ENCODE measurements at places on chromosomes 2 and 18.

DNA sequence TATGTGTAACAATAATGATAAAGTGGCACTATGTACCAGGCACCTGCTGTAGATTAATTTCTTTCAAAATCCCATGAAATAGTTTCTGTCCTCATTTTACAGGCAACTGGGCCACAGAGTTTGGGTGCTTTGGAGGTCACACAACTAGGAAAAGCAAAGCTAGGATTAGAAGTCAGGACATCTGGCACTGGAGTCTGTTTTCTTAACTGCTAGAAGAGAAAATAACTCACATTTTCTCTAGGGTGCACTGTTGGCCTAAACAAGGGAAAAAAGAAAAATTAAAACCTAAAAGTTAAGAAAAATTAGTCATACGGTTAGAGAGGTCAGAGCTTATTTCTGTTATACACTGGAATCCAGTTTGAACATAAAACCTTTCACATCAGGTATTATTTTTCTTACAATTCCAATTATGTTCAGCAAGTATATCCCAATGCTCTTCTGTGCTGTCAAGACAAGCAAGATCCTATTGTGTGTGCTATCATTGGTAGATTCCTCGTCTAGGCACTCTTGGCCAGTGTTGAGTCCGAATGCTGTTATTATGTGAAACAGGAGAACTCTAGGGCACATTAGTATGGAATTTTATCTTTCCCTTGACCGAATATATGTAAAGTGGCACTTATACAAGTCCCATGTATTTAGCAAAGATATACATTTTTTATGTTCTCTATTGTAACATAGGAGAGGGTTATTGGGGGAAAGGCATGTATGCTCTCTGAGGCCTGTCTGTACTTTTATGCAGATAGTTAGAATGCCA is 1.5 kb upstream of the OSGEPL1 start:
- DNase-seq = no peak

- DNase-seq = no peak
Observed at GRCh38 chr2:68272246-68272994, 20.1 kb upstream of the PPP3R1 start.

GRCh38 chr2:27697660-27698059 is 34.0 kb downstream of the SLC4A1AP start:
- no peak for DNase-seq

GRCh38 chr18:68431111-68431921 is 283.6 kb downstream of the TMX3 start:
- no peak for DNase-seq

DNA sequence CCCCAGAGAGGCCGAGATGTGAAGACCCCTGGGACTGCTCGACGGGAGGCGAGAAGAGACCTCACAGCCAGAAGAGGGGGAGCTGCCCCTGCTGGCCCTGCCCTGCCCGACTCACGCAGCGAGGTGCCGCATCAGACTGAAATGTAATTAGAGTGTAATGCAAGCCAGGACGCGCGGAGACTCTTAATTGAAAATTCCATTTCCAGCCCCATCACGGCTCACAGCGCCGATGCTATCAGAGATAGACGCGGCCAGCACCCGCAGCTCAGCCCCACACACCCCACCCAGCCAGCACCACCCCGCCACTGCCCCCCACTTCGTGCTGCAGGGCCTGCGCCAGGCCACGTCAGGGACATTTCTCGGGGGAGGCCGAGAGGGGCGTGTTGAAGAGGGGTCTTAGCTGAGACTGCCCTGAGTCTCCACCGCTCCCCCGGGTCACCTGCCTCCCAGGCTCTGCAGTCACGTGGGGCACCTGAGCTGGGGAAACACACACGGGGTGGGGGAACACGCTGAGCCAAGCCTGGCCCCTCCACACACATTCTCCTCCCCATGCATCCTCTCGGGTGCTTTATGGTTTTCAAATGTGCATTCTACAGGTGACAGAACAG is 78.1 kb downstream of the TEX51 start:
- DNase-seq = no peak

DNA sequence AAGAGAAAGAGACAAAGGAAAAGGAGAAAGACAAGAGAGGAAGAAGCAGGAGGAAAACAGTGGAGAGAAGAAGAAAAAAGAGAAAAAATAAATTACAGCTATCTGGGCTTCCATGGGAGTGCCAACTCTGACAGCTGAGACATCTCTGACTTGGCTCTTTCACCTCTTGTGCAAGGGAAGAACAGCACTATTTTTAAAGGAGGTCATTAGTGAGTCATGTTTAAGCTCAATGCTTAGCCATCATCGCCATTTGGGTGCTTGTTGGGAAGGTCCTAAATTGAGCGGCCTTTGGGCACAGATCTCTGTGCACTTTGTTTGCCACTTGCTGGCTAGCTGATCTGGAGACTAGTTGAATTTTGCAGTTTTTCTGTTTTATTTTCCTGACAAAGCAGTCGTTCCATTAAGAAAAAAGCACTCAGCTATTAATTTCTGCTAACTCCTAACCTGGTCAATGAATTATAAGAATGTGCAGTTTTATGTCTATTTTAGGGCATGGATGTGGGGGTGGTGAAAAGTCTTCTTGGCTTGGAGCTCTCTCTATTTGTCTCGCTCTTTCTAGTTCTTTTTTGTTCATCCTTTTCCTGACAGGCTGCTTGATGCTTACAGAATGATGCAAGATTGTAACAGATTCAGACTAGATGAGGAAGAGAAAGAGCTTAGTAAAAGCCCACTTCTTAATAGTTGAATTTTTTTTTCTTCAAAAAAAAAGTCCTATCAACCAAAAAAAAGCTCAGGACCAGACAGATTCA is 231.5 kb downstream of the SLC8A1 start:
- DNase-seq = no peak

GRCh38 chr2:26292646-26293045 is 47.9 kb downstream of the HADHB start:
- DNase-seq = no peak

GRCh38 chr2:66447677-66448076 is 12.8 kb downstream of the MEIS1 start:
- no peak for DNase-seq

- no peak for DNase-seq
Observed at GRCh38 chr2:113791697-113792590, 35.5 kb upstream of the SLC35F5 start.

DNA sequence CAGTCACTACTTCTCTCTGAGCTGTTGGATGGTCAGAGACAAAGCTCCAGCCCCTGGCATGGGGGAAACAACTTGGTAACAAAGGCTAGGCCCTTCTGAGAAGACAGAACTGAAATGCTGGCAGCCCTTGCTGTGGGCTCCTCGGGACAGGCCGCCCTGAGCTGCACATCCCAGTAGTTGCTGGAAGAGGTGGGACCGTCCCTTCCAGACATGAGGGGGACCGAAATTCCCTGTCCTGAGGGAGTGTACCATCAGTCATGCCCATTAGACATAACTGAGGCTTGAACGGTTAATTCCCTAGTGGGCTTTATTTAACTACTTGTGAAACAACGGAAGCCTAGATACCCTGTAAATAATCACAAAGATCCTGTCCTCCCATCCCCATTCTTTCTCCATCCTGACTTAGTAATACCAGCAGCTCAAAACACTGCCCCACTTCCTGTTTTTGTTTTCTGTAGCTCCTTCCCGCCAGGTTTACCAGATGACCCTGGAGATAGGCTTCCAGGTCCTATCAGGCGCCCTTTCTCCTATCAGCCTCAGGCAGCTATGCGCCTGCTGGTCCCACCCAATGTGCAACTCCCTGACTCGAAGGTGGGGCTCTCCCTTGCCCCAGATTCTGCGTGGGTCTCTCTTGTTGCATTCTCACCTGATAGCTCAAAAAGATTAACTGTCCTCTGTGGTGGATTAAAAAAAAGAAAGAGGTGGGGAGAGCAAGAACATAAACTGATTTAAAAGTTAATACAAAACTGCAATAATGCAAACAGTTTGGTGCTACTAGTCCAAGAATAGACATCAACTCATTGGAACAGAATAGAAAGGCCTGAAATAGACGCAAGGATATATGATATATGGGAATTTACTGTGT is 37.0 kb upstream of the NT5DC4 start:
- DNase-seq = no peak

DNA sequence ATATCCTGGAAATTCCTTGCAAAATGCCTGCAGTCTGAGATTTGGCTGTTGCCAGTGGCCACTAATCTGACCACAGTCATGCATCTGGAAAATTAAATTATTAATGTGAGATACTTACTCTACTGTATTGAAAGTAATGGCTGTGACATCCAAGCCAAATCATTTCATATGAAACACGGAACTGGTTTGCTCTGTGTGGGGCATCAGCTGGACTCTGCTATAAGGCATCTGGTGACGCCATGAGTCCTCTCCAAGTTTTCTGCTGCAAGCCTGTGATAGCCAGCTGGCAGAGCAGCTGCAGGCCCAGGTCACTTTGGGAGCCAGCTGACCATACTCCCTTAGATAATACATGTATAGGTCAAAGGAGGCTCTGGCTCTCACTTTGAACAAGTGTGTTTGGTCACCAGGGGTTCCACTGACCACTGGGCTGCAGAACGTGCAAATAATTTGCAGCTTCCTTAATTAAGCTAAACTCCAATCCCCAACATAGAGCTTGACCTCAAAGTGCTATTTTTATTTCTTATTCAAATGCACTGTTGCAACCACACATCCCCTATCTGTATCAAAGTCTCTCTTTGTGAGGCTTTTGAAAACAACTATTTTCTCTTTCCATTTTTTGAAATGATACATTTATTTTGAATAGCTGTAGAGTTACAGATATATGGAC is 152.9 kb downstream of the NCKAP5 start:
- no peak for DNase-seq

DNA sequence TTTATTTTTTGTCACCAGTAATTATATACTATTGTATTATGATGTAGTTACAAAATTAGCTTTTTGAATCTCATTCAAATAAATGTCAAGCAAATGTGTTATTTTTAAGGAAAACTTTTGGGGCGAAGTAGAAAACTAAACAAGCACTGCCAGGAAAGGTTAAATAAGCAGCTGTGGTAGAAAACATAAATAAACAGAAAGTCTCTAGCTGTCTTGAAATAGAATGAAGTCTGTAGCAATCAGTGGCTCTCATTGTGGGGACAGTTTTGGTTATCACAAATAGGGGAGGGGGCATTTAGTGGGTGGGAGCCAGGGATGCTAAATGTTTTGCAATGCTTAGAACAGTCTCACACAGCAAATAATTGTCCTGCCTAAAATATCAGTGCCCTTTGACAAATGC is 3.4 kb downstream of the INSIG2 start:
- DNase-seq = no peak

DNA sequence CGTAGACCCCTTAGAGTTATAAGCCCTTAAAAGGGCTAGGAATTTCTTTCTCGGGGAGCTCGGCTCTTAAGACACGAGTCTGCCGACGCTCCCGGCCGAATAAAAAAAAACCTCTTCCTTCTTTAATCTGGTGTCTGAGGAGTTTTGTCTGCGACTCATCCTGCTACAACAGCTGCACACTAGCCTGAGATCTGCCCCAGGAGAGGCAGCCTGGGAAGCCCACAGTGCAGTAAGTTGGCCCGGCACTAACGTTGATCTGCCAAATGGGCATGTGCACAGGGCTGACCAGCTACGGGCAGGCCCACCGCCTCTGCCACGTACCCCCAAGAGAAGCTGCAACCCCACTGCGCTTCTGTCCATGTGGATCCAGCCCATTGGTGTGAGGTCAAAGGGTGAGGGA is 8.4 kb upstream of the LIMS2 start:
- no peak for DNase-seq

DNA sequence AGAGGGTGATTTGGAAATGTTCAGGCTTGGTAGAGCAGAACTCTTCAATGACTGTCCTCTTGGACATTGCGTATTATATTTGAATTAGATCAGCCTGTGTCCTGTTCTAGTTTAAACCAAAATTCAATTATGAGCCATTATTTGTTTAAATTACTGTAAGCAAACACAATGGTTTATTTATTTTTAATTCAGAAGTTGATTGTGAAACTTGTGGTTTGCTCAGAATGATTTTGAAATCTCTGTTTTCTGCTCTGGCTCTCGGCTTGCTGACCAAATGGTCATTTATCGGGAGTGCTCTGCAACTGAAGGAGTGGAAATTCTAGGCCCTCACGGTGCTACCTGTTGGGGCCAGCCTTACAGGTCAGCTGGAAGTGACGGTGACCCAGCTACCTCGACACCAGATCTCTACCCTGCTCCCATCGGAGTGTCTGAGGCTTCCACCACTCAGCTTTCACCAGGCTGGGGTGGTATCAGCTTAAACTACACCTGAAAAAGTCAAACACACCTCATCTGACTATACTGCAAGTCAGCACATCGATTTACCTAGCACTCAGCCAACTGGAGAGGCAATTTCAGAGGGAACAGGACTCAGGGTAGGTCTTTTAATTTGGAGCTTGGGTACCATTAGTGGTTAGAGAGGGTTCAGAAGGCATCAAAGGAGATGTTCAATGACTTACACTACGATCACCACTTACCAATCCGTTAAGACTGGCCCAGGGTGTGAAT is 36.8 kb upstream of the GPD2 start:
- no peak for DNase-seq

DNA sequence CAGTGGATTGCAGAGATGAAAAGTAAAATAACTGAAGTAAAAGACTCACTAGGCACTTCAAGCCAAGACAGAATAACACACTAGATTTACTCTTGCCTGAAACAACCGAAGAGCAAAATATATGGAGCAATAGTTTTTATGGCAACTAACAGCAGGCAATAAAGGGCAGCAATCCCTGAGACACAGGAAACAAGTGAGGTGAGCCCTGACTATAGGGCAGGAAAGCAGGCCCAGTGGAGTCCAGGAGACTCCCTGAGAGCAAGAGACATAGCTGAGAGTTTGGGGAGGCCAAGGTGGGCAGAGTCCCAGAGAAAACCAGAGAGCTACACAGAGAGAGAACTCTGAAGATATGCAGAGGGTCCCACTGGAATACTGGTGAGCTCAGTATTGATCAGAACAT is 18.8 kb downstream of the FARSB start:
- DNase-seq = no peak

DNA sequence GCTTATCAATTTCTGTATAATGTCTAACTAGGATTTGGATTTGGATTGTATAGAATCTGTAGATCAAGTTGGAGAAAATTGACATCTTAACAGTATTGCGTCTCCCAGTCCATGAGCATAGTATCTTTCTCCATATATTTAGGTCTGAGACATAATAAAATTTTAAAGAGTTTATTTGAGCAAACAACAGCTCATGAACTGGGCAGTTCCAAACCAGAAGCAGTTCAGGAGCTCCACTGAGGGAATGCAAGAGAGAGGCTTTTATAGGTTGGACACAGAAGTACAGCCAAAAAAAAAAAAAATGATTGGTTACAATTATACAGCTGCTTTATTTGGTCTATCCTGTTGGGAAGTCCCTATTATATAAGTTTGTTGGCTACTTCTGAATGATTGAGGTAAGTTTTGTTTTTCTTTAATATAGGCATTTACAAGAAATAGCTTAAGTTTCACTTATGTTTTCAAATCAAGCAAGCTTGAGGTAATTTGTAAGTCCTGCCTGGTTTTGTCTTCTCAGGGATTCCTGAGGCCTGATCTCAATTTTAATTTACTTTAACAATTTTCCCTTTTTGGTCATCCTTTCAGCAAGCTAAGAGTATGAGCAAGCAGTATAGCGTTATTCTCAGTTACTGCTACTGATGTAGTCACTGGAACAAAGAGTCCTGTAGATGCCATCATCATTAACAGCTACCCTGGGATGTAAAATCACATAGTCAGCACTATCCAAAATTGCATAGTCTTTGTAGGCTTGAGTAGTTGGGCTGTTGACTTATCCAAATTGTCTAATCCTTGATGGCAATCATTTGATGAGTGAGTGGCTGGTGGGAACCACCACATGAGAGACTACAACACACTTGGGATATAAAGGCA is 27.5 kb upstream of the RUFY4 start:
- DNase-seq = no peak

- DNase-seq = no peak
Observed at GRCh38 chr2:241467777-241468475, 40.5 kb downstream of the STK25 start.

- no peak for DNase-seq
Observed at GRCh38 chr2:162734866-162735265, 103.7 kb downstream of the KCNH7 start.

GRCh38 chr2:167297292-167297691 is 409.0 kb downstream of the XIRP2 start:
- DNase-seq = no peak
